ENCODE measurements at places on chromosomes 6 and 20. TPM values are rescaled to one million over a fixed set of nuclear protein-coding genes. Genes with fewer than 3 reads are reported as not detected.

DNA sequence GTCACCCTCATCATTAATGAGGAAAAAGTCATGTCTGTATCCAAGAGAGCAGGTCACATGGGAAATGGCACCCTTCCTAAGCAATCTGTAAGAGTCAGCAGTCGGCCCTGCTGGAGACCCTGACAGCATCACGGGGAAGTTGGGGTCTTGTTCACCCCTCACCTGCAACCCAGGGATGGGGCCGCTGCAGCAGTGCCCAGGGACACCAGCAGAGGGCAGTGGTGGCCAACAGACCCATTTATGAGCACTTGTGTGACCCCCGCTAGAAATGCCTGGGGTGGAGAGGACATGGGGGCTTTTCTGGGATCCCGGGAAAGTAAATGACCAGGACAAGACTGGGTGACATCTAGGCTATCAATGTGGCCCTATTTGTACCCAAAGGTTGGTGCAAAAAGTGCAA is 35.9 kb downstream of the ANKRD60 start:
- DNase-seq: no peak

GRCh38 chr6:14880677-14881076 is 365.2 kb upstream of the JARID2 start:
- peak; percentile 30 for DNase-seq

DNA sequence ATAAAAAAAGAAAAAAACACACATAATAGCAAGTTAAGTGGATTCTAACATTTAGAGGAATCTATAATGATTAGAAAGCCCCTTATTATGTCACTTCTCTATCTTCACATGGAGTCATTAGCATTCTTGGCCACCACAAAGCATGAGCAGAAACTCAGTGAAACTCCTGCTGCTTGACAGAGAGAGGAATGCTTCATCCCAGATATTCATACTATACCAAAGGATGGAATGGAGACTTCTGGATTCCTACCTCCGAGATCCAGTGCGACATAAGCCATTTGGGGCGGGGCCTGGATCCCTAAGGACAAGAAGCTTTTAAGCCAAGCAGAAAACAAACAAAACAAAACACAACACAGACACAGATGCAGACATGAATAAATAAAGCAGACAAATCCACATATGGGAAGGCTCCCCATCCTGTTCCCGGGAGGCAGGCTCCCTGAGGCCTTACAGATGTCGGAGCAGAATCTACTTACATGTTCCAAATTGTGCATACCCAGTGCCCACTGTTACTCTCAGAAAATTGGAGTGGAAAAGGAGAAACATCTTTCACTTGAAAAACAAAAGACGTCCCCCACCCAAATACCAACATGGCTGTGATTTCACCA is 727.3 kb downstream of the MAFB start:
- DNase-seq: peak; percentile 36

DNA sequence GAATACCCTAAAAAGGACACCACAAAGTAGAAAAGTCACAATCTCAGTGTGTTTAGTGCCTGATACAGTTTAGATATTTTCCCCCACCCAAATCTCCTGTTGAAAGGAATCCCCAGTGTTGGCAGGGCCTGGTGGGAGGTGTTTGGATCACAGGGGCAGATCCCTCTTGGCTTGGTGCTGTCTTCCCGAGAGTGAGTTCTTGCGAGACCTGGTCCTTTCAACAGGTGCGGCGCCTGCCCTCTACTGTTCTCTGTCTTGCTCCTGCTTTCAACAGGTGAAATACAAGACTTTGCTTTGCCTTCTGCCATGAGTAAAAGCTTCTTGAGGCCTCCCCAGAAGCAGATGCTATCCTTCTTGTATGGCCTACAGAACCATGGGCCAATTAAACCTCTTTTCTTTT is 534.3 kb upstream of the NRSN1 start:
- DNase-seq: no peak

DNA sequence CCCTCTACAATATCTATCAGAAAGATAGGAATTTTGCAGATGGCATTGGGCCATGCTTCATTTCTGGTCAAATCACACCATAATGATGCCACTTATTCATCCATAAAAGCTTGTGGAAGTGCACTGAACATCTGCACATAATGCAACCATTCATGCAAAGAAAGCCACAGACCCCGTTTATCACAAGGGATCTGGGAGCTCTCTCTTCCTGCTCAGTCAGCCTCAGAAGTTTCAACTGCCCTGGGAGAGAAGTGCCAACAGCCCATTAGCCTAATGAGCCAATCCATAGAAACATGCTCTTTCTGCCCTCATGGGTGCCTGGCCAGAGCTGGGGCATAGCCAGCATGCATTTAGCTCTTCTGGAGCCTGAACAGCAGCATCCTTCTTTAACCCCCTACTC is 85.8 kb downstream of the SLC35F1 start:
- DNase-seq: no peak

DNA sequence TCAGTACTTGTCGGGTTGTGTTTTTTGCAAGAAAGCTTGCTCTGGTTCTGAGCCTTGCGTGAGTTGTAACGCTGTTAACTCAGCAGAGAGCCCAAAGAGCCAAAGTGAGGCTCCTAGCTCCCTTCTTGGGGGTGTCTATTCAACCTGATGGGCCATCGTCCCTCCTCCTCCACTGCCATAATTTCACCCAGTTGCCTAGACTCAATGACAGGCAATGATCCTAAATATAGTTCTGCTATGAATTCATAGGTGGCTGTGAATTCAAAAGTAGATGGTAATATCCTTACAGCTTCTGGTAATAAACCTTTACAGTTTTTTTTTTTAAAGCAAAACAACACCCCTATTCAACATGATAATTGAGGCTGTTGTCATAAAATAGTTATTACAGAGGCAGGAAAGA is 39.5 kb downstream of the GHRH start:
- no peak for DNase-seq

MRPL14 gene
- polyA plus RNA-seq: 219 TPM

DNA sequence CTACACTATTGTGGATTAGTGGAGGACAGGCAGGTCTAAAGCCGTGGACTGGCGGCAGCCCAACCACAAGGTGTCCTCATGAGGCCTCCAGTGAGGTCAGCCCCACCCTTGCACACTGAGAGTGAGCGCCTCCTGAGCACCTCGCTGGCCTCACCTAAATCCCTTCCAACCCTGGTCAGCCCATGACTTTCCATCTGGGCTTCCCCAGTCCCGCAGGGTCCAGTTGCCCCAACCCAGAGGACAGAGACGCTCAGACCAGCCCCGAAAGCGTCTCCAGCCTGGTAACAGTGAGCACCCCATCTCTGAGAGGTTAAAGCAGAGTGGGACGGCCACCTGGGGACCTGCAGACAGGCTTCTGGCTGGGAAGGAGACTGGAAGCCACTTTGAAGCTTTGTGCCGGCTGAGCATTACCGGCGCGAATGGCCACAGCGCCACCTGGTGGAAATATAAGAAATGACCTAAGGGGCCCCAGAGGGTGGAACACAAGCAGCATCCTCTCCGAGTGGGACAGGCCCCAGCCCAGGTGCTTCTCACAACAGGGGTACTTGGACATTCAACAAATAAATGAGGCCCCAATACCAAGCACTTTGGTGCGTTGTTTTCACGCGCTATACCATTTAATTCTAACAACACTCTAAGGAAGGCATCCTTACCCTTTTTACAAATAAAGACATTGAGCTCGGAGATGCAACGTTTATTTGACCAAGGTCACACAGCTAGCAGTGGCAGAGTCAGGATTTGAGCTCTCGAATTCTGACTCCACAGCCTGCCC is 65.7 kb upstream of the TOP1 start:
- peak; percentile 74 for DNase-seq

KCNK17 gene
- polyA plus RNA-seq: 4.0 TPM
